ENCODE measurements at places on chromosomes 3 and 15.

- no peak for DNase-seq
Observed at GRCh38 chr15:72379856-72380430, 4.1 kb upstream of the HEXA start.

DNA sequence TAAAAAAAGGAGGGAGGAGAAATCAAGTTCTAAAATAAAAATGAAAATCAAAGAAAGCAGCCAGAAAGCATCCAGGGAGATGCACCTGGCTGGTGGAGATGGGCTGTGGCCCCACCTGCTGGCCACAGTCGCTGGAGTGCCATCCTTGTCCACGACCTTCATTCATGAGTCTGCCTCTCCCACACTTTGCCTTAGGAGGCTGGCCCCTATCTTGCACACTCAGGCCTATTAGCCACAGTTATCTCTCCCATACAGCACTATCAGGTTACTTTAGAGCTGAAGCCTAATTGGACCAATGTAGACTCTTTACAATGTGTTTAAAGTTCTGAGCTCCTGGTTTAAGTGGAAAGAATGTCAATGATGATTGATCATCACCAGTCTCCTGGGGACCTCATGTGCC lies 392.0 kb upstream of the RORA start:
- DNase-seq = peak; percentile 55

GRCh38 chr3:192033246-192033645 lies 572.3 kb downstream of the PYDC2 start:
- DNase-seq = no peak

GRCh38 chr3:14453876-14454638 lies 51.7 kb downstream of the SLC6A6 start:
- no peak for DNase-seq

DNA sequence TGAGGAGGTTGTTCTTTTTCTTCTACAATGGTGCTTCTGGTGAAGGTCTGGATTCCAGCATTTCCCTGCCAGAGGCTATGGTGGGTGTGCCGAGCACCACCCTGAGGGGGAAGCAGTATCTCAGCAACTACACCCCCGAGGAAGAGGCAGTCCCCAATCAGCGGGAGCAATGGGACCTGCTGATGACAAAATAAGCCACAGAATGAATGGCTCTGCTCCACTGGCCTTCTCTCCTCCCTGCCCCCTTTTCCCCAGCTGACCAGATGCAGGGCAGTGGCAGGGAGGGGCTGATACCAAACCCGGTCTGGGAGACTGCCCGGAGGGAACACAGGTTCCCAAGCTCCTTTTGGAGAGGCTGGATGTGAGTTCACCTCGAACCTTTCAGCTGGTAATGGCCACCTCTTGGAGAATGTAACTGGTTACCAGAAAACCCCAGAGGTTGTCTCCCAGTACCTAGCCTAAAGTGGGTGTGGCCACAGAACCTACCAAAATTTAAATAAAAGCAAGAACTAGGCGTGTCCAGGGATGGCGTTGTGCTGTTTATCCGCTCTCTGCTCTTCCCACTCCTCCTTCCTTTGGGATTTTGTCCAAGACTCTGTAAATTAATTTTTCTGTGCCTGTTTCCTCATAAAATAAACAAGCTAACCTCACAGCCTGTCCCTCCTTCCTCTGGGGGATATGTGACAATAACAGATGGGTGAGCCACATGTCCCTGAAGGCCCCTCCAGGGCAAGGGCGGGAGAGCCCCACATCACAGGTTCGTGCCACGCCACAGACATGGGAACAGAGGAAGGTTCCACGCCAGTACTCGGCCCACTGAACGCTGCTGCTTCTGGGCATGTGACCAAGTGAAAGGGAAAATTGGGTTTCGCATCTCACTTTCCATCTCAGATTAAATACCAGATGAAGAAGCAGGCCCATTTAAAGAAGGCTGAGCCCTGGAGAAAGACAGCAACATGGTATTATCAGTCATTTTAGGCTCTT lies 35.1 kb upstream of the SPTBN5 start:
- DNase-seq = no peak
